ENCODE measurements at places on chromosomes 1 and 21.

DNA sequence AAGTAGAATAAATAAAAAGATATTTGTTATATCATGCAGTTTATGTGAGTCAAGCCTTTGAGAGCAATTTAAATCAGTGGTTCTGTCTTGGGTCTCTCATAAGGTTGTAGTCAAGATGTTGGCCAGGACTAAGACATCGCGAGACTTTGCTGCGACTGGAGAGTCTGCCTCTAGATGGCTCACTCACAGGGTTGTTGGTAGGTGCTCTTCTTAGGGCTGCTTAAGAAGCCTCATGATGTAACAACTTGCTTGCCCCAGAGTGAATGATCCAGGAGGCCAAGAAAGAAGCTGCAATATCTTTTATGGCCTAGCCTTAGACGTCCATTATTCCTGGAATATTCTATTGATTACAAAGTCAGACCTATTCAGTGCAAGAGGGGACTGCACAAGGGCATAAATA is 73.1 kb upstream of the CACHD1 start:
- DNase-seq = no peak

- DNase-seq = peak; percentile 34
Observed at GRCh38 chr1:232273011-232273410, 356.9 kb downstream of the SIPA1L2 start.

DNA sequence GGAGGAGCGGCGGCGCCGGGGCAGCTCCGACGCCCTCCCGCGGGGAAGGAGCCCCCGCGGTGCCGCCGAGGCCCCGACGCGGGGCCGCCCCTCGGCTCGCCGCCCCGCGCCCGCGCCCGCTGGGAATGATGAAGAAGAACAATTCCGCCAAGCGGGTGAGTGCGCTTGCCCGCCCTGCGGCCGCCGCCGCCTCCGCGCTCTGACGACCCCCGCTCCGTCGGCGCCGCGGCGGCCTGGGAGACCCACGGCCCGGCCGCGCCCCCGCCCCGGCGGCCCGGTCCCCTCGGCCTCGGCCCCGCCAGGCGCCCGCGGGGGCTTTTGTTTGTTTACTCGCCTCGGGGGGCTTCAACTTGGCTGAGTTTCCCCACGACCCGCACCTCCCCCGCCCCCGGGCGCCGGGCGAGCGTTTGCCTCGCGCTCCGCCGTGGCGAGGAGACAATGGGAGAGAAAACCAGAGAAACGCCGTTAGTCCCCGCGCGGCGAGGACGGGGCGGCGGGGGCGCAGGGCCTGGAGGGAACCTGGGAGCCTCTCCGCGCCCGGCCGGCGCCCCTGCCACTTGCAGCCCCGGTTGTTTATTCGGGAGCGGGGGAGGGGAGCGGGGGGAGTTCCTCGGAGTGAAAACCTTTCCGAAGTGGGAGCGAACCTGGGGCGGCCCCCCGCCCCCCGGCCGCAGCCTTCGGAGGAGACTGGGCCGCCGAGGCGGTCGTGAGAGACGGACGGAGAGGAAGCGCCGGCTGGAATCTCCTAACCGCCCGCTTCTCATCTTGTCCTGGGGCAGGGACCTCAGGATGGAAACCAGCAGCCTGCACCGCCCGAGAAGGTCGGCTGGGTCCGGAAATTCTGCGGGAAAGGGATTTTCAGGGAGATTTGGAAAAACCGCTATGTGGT is 661 bp downstream of the PLEKHO1 start:
- no peak for DNase-seq

- DNase-seq = peak; percentile 81
Observed at GRCh38 chr1:46288485-46289133, 14.8 kb downstream of the LRRC41 start.

DNA sequence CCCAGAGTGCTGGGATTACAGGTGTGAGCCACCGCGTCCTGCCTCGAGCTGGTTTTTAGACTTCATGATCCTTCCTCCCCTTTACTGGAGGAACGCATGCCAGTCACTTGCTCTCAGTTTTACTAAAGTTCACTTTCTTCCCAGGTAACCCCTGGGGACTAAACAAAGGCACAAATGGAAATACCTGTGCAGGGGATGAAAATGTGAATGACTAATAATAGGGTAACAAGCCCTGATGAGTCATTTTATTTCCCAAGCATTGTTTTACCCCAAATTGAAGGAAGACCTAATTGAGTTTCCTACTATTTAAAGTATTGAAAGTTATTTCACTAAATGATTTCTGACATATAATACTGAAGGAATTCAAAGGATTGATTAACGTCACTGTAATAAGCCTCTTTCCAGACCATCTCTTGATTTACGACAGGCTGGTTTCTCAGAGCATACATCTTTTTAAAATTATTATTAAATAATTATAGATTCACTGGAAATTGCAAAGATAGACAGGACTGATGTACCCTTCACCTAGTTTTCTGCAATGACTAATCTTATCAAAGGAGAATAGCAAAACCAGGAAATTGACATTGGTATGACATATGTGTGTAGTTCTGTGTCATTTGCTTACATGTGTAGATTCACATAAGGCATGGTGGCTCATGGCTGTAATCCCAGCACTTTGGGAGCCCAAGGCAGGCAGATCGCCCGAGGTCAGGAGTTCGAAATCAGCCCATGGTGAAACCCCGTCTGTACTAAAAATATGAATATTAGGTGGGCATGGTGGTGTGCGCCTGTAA is 53.2 kb upstream of the SOD1 start:
- no peak for DNase-seq

DNA sequence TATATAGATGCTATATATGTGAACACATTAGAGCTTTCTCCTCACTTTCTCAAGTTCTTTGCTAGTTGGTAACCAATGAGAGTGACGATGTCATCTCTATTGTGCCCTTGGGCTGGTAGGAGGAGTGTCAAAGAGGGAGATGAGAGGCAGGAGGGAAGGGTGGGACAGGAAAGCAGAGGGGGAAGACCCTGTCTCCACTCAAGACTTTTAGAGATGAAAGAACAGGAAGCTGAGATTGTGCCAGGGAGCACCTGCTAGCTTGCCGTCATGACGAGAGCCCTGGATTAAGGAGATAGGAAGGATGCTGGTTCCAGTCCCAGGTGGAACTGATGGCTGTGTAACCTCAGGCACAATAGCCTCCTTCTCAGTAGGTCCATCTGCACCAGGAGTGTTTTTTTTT is 16.7 kb downstream of the CNR2 start:
- DNase-seq = no peak

DNA sequence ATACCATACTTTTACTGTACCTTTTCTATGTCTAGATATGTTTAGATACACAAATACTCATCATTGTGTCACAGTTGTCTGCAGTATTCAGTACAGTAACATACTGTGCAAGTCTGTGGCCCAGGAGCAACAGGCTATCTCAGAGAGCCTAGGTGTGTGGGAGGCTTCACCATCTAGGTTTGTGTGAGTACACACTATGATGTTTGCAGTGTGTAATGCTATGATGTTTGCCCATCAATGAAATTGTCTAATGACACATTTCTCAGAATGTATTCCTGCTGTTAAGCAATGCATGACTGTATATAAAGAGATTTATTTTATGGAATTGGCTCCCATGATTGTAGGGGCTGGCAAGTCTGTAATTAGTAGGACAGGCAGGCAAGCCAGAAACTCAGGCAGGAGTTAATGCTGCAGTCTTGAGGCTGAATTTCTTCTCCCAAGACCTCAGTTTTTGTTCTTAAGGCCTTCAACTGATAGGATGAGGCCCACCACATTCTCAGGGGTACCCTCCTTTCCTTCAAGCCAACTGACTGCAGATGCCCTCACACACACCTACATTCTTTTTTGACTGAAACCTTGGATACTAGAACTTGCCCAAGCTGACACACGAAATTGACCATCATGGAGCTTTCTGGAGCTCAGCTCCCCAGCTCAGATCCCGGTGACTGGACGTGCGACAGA is 7.7 kb upstream of the AGTRAP start:
- DNase-seq = no peak

- DNase-seq = no peak
Observed at GRCh38 chr1:52234708-52235107, 92.8 kb downstream of the ZFYVE9 start.

- no peak for DNase-seq
Observed at GRCh38 chr1:81585371-81585770, 215.4 kb upstream of the ADGRL2 start.

- DNase-seq = peak; percentile 80
Observed at GRCh38 chr1:44485229-44485933, 80.3 kb downstream of the RNF220 start.

DNA sequence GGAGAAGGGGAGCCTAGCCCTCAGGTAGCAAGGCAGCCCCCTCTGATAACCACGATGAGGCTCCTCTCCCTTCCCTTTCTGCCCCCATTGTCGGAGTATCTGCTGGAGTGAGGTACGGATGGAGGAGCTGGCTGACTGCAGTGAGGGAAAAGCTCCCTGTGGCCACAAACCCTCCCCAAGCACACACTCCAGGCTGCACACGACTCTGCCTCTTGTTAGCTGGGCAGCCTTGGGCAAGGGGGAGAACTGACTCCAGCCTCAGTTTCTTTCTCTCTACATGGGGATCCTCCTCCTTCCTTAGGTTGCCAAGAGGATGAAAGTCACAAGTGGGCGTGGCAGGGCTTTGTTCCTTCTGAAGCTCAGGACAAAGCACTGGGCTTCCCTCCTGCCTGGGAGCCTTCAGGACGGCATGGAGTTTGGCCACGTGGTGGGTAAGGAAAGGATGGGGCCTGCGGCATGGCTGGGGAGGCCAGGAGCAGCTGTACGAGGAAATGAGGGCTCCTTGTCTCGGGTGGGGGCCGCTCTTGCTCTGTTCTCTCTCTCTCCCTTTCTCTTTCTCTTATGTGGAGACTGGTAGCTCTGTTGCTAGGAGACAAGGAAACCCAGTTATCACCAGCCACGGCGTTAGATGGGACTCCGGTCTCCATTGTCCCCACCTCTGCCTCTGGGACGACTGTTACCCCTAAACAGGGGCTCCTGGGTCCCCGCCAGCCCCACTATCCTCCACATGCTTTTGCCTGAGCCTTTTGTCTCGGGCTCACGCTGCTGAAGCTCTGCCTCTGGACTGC is 39.7 kb downstream of the LRP8 start:
- no peak for DNase-seq

- DNase-seq = no peak
Observed at GRCh38 chr1:22687191-22687590, 23.4 kb upstream of the EPHB2 start.
